ENCODE measurements at places on chromosomes 1 and 21.

- no peak for DNase-seq
Observed at GRCh38 chr1:208180421-208180820, 63.8 kb downstream of the PLXNA2 start.

DNA sequence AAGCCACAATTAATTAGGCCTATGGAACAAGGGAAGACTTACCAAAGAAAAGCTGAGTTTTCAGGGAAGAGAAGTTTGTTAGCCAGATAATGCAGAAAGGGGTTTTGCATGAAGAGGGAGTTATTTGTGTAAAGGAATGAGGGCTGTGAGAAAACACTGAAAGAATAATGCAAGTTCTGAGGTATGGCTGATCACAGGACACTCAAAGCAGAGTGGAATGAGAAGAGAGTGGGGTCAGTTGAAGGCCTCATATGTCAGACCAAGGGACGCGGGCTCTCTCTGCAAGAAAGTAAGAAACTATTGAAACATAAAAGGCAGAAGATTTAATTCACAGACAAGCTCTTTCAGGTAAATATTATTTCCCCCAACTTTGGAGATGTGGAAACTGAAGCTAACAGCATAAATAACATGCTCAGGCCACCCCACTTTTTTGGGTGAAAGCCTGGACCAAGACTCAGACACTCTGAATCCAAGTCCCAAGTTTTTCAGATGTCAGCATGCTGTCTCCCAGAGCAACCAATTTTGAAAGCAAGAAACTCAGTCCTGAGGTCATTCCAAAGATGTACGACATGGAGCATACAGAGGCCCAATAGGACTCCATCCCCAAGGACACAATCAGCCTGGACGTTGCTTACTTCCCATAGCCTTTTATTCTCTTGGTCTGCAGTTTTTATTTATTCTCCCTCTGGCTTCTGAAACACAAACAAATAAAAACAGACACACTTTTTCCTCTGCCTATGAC, 47.3 kb upstream of the FGGY start:
- no peak for DNase-seq

- peak; percentile 63 for DNase-seq
Observed at GRCh38 chr21:36163750-36164741, 7.4 kb downstream of the DOP1B start.

- DNase-seq: no peak
Observed at GRCh38 chr1:16718908-16719533, 21.3 kb upstream of the RNU1-4 start.

- no peak for DNase-seq
Observed at GRCh38 chr1:61950418-61950817, 208.1 kb downstream of the PATJ start.

- no peak for DNase-seq
Observed at GRCh38 chr1:96164053-96164452, 557.5 kb upstream of the PTBP2 start.

DNA sequence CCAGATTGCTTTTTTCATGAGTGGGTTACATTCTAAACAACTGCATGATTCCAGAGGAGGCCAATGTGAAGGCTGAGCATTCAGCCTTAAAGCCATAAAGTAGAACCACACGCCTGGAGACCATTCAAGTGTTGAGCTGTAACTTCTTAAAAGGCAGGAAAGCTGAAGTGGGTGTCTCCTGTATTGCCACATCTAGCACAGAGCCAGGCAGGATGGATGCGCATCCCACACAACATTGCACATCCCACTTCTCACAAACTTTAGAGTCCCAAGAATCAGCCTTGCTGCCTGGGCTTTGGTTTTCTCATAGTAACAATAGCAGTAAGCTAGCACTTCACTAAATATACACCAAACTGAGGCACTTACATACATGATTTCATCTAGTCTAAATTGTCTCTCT, 151.7 kb downstream of the DAB1 start:
- DNase-seq: no peak

GRCh38 chr21:16667395-16667794, 845.4 kb upstream of the CXADR start:
- DNase-seq: no peak

Measured in eye (tissue), 1 donor.